ENCODE measurements at places on chromosomes 6 and 20. TPM values are rescaled to one million over a fixed set of nuclear protein-coding genes. Genes with fewer than 3 reads are reported as not detected.

- peak; percentile 65 for DNase-seq
- peaks cover 34% of the 10 kb centered on the region for H3K4me1 ChIP-seq
- H3K36me3 ChIP-seq: no peaks in the 10 kb centered on the region
- H3K4me3 ChIP-seq: no peak overlapping the region
- H3K27me3 ChIP-seq: no peaks in the 10 kb centered on the region
Measured at GRCh38 chr6:137705160-137706082, 161.6 kb upstream of the TNFAIP3 start.

DNA sequence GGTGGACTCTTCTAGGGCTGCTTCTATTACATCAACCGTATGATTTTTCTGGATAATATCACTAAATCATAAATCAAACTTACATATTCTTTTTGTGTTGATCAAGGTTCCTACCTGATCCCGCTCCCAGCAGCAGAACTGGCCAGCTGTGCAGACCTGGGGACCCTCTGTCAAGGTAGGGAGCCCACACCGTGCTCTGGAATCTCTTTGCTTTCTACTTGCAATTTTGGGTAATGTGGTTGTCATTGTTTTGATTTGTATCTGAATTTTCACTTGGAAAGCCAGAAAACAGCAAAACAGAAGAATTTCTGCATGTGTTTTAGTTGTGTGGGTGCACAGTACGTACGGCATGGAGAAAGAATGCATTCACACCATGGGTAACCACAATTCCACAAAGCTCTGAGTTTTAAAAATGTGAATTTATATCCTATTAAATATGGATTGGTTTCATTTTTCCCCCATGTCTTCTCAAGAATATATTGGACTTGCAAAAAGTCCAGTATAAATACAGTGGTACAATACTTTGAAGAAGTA is 80.1 kb downstream of the ADGRG6 start:
- H3K36me3 ChIP-seq: peaks cover 9% of the 10 kb centered on the region
- DNase-seq: no peak
- no peaks in the 10 kb centered on the region for H3K27me3 ChIP-seq

DNA sequence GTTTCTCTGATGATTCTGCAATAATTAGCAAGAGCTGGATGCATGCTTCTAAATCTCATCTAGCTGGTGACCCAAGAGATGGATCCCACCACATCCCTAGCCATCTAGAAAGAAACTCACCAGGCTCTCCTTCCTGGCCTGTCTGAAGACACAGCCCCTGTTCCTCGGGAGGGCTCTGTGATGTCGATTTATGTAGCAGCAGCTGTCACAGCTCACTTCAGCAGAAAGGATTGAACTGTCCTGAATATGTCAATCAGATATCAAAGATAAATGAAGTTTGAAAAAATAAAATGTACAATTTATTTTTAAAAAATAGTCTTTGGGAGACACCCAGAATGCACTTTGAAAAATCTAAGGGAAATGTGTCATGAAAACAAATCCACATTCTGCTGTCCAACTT is 67.3 kb upstream of the TSHZ2 start:
- H3K4me1 ChIP-seq: peaks cover 16% of the 10 kb centered on the region
- H3K27me3 ChIP-seq: no peaks in the 10 kb centered on the region
- H3K36me3 ChIP-seq: no peaks in the 10 kb centered on the region
- H3K4me3 ChIP-seq: no peak overlapping the region
- no peak for DNase-seq
- no peak overlapping the region for H3K27ac ChIP-seq

DNA sequence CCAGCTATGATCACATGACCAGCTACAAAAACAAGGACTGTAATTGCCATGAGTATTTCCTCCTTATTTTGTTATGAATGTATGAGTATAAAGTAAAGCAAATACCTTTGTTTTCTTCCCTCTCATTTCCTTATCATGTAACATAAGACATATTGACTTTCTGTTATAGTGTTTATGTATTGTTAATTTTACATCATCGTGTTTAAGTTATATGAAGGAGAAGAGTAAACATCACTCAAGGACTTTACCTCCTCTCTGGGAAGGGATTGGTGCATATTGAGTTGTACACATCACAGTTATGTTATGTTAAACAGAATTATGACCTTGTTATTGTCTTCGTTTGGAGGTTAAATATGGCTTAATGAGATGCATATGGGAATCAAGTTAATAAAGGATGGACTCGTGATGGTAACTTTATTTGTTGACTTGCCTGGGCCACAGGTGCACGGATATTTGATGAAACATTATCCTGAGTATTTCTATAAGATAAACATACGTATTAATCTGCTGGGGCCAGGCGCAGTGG is 57.3 kb upstream of the CNKSR3 start:
- H3K4me3 ChIP-seq: no peak overlapping the region
- peaks cover 7% of the 10 kb centered on the region for H3K4me1 ChIP-seq
- H3K27me3 ChIP-seq: no peaks in the 10 kb centered on the region
- H3K27ac ChIP-seq: no peak overlapping the region

DNA sequence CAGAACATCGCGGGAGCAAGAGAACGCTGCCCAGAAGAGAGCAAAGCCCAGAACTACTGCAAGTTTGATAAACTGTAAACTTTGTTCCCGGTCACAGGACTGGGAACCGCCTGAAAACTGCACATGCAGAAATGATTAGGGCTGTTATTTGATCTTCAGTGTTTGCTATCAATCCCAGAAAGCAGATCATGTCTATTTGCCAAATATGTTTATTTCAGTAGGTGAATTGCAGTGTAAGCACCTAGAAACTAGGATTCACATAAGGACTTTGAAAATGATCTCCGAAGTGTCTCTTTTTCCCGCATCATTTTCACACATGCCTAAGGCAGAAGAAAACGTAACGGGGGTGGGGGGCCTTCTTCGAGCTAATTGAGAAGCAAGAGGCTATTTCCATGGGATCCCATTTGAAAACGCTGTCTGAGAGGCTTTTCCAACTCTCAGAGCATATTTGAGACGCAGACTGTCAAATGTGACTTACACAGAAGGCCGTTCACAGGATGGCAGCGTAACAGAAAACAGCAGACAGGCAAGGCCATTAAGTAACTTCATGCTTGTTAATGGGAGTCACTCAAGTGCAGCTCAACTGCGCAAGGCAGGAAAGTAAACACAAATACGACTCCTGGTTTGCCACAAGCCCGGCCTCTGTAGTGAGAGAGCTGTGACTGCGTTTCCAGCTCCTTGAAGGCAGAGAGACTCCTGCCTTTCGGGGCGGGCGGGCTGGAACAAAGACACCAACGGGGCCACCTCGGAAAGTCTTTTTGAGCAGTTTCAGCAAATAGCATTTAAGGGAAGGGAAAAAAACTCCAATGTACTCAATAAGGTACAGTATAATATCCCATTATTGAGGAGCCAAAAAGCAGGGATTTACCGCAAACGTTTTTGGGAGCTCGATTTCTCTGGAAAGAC is 144.7 kb upstream of the ZNF217 start:
- H3K4me3 ChIP-seq: peak overlapping the region; percentile 65
- H3K36me3 ChIP-seq: no peaks in the 10 kb centered on the region
- DNase-seq: peak; percentile 57
- peaks cover 73% of the 10 kb centered on the region for H3K4me1 ChIP-seq
- peak overlapping the region; percentile 98 for H3K27ac ChIP-seq
- no peaks in the 10 kb centered on the region for H3K27me3 ChIP-seq

DNA sequence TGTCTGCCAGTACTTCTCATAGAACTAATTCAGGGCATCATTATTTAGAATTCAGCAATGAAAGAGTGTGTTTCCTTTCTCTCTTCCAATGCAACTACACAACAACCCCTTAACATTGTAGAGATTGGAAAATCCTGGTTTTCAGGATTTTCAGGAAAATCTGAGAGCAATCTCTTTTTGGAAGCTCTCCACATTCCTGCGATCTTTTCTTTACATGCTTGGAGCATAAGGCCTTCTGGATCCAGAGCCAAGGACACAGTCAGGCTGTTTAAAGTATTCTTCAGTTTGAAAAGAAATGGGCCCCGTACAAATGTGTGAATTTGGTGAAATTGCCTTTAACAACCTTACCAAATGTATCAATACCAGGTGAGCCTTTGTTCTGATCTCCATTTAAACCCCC is 469.7 kb downstream of the PKHD1 start:
- no peak overlapping the region for H3K4me3 ChIP-seq
- no peaks in the 10 kb centered on the region for H3K27me3 ChIP-seq
- DNase-seq: no peak
- H3K27ac ChIP-seq: no peak overlapping the region
- H3K4me1 ChIP-seq: peaks cover 4% of the 10 kb centered on the region

GRCh38 chr6:11609324-11610071 is 71.9 kb downstream of the TMEM170B start:
- H3K27ac ChIP-seq: peak overlapping the region; percentile 87
- H3K27me3 ChIP-seq: no peaks in the 10 kb centered on the region
- no peaks in the 10 kb centered on the region for H3K36me3 ChIP-seq
- H3K4me1 ChIP-seq: peaks cover 34% of the 10 kb centered on the region
- no peak for DNase-seq
- H3K4me3 ChIP-seq: no peak overlapping the region

DNA sequence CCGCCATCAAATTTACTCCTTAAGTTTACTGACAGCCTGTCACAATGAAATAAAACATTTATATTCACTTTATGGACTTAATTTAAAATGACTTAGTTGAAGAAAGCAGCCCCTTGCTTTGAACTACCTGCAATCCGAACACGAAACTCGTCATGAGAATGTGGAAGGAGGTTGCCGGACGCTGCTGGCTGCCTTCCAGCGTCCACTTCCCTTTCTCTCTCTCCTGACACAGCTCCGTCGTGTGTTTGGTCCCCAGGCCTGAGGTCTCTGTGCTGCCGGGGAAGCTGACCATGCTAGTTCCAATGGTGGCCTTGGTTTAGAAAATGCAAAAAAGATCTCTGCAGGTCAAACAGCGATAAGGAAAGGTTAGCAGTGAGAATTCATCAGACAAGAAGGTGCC is 519.7 kb downstream of the CDH26 start:
- peaks cover 5% of the 10 kb centered on the region for H3K27me3 ChIP-seq
- H3K36me3 ChIP-seq: no peaks in the 10 kb centered on the region
- peaks cover 15% of the 10 kb centered on the region for H3K4me1 ChIP-seq
- no peak overlapping the region for H3K4me3 ChIP-seq
- no peak for DNase-seq

DNA sequence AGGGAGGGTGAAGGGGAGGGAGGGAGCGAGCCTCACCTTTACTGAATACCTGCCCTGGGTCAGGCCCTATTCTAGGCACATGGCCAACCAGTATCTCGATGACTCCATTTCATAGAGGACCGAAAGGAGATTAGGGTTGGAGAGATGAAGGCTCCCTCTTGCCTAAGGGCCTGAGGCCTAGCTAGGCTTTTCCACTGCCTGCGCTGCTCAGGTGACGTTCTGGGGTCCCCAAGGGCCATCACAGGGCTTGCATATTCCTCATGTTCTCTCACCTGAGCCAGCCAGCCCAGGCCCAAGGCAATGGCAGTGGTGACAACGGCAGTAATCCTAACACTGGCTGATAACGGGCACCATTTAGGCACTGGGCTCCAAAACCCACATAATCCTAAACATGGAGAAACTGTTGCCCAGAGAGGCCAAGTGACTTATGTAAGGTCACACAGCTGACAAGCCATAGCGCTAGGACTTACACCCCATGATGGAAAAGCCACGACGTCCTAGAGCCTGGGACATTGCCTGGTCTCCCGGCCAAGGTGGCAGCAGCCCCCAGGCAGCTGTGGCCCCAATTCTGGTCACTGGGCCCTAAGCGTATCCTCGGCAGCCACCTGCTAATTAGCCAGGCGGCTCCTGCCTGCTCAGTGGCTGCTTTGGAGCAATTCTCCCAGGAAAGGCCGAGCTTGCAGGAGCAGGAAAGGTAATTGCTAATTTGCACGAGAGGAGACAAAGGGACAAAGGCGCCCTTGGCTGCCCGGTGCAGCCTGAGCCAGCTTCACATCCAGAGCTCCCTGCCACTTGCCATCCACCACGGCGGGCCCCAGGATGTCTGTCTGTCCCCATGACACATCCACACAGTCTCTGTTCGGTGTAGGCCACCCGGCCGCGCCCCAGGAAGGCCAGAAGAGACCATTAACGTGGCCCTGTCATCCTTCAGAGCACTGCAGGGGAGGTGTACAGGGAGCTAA is 21.5 kb downstream of the NOL4L start:
- peaks cover 44% of the 10 kb centered on the region for H3K4me1 ChIP-seq
- no peak for DNase-seq
- no peak overlapping the region for H3K27ac ChIP-seq
- no peaks in the 10 kb centered on the region for H3K27me3 ChIP-seq
- H3K36me3 ChIP-seq: no peaks in the 10 kb centered on the region
- no peak overlapping the region for H3K4me3 ChIP-seq

- H3K4me1 ChIP-seq: no peaks in the 10 kb centered on the region
- no peak overlapping the region for H3K27ac ChIP-seq
- H3K27me3 ChIP-seq: no peaks in the 10 kb centered on the region
- DNase-seq: no peak
Measured at GRCh38 chr6:13229205-13230085, 98.9 kb downstream of the TBC1D7 start.

DNA sequence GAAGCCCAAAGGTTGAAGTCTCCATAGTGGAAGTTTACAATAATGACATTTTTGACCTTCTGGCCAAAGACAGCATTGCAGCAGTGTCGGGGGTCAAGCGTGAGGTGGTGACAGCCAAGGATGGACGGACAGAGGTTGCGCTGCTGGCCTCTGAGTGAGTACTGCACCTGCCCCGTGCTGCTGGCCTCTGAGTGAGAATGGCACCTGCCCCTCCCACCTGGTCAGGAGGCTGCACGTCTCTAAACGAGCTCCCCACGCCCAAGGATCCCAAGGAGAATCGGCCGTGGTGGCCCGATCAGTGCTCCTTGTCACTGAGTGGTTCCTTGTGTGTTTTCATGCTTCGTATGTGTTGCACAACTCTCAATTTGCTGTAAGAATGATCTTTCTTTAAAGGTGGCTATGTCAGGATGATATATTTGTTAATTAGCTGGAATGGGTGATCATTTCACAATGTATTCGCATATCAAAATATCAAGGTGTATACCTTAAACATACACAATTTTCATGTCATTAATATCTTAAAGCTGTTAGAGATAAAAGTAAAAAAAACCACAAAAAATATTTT is 40.4 kb downstream of the FRMD1 start:
- H3K27ac ChIP-seq: no peak overlapping the region
- H3K36me3 ChIP-seq: peaks cover 21% of the 10 kb centered on the region
- H3K27me3 ChIP-seq: peaks cover 20% of the 10 kb centered on the region
- H3K4me3 ChIP-seq: no peak overlapping the region
- DNase-seq: no peak

The GLYATL3 gene
- total RNA-seq: not detected

The SEMG1 gene
- total RNA-seq: not detected

The CYP21A2 gene
- 0.23 TPM for total RNA-seq

The MUCL3 gene
- not detected for total RNA-seq

The CCN5 gene
- total RNA-seq: not detected

The C6orf132 gene
- total RNA-seq: 0.14 TPM

The VSTM2L gene
- 9.3 TPM for total RNA-seq

The HSD17B8 gene
- 4.4 TPM for total RNA-seq
